ENCODE measurements at places on chromosomes 12 and 14.

- no peak for DNase-seq
These were observed 36.7 kb upstream of the RESF1 start for GRCh38 chr12:31922341-31923062.

DNA sequence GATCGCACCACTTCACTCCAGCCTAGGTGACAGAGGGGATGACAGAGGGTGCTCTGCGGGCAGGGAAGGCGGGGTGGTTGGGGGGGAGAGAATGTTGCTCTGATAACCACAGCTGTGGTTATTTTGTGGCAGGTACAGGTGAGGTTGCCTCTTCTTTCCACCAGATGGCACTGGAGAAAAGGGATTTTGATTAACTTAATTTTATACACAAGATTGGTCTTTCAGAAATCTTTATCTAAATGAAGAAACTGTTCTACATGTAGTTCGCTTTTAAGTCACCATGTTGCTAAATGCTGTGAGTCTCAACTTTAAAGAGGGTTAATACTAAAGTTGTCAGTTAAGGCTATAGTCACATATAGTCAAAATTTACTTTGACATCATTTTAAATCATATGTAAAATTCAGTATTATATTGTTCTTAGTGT, 25.7 kb downstream of the FGF23 start:
- DNase-seq = no peak

DNA sequence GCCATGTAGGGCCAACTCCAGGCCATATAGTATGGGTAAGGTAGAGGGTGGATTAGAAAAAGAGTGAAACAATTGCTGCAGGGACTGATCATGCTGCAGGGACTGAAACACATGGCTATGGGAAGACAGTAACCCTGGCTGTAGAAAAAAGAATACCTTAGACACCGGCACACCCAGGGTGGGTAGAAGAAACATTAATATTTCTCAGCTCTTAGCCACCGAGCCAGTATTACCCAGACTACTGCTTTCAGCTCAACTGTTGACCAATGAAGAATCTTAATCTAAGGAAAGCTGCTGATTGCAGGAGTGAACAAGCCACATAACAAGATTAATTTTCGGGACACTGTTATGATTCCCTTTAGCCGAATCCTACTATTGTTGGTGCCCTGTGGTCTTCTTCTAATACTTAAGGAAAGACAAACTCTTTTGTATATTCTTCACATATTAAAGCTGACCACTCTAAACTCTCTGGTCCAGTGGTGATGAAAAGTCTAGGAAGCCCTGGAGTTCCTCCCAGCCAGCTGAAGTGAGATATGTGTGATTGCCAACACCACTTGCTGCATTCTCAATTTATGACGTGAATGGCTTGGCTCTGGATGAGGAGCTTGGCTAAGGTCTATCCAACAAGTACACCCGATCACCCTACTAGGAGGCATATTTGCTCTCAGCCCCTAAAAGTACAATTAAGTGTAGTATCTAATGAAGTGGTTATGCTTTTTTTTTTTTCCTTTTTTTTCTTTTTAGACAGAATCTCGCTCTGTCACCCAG, 69.2 kb downstream of the NOVA1 start:
- peak; percentile 3 for DNase-seq

DNA sequence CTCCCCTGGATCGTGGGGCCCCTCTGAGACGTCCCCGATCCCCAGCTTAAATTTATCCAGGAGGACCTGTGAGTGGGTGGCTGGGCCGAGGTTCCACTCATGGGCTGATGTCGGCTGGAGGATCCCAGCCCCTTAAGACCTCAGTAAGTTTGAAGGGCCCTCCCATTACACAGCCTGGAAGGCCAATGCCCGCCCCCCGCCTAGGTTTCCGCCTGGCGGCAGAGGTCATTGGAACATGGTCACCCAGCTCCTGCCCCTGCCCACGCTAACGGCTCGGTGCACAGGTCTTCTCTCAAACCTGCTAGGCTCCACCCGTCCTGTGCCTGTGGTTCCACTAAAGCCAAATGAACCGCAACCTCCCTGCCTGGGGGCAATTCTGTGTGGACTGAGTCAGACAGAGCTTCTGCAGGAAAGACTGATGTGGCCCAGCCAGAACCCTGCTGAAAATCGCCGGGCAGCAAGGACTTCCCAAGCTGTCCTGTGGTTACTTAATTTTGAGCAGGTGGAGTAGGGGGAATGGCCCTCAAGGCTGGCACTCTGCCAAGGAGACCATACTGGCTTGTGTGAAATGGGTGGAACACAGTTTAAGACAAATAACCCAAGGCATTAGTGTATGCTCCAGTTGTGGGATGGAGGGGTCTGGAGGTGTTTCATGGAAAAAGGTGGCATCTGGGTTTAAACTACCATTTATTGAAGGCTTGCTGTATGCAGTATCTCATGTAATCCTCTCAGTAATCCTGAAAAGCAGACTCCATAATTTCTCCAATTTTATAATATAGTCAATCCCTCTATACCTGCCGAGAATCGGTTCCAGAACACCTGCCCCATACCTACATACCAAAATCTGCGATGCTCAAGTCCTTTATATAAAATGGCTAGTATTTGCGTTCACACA, 903 bp upstream of the NT5DC3 start:
- peak; percentile 45 for DNase-seq

Data from AG08396 (cell line).